ENCODE measurements at places on chromosomes 5 and 9.

- no peak for DNase-seq
These were observed 148.3 kb downstream of the GAPVD1 start for GRCh38 chr9:125409637-125410521.

GRCh38 chr5:149152317-149152746 is 11.0 kb downstream of the ABLIM3 start:
- DNase-seq: no peak

GRCh38 chr5:125198270-125198974 is 452.0 kb upstream of the ZNF608 start:
- DNase-seq: peak; percentile 59

- DNase-seq: no peak
These were observed 25.9 kb downstream of the BRINP1 start for GRCh38 chr9:119343059-119343990.

DNA sequence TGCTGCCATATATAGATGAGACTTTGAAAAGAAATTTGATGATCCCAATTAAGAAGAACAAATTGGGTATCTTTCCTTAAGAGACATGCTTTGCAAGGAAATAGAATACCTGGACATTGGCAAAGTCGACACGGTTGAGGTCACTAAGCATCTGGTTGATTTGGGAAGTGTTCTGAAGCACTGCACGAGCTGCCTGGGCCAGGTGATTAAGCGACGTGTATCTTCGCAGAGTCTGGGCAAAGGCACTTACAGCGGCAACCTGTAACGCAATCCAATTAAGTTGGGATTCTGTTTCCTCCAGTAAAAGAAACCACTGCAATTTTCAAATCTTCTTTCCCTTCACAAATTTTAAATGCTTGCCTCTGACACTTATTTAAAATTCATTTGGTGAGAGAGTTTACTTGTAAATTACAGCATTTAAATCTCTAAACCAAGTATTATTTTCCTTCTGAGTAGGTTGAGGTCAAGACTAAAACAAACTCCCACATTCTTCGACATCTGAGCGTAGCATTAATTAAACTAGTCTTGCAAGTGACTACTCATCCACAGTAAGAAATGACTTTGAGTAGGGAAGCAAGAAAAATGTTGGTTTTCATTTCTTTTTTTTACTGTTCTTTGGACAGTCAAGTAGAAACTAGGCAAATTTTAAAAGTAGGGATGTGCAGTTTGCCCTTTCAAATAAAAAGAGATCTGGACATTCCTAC is 262.8 kb downstream of the RFX3 start:
- DNase-seq: no peak

GRCh38 chr9:136175616-136176197 is 29.2 kb downstream of the LHX3 start:
- peak; percentile 68 for DNase-seq

DNA sequence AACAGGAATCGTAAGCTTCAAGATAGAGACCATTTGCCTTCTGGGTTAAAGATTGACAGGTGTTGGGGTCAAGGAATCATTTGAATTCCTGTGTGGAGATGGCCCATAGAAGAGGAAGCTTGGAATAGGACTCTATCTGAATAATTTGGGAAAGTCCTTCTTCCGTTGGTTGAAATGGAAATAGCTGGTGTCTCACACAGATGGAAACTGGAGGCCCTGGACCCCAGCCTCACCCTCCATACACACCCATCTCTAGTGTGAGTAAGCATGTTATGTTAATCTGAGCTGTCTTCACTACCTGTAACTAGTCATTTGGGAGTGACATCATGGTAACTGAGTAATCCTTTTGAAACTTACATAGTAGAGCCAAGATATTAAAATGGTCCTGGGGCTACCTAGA is 184.4 kb downstream of the CD180 start:
- DNase-seq: no peak

DNA sequence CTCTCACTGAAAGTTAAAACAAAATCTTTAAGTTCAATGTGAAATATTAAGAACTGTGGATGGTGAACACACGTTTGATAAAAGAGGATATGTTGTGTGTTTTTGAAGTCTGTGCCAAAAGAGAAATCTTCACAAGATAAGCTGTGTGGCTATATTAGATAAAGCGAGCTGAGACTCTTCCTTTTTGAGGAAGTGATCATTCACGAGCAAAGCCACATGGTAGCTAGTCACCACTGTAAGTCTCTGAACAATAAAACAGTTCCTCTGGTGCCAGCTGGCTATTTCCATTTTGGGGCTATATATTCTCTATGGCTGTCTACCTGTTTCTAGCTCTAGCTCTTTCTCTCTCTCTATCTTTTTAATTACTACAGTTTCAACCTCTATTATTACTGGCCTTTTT is 1849.2 kb upstream of the C9orf72 start:
- no peak for DNase-seq

GRCh38 chr5:143031781-143032580 is 261.8 kb downstream of the ARHGAP26 start:
- DNase-seq: peak; percentile 74

GRCh38 chr5:149317281-149318048 is 27.8 kb upstream of the GRPEL2 start:
- DNase-seq: peak; percentile 60

DNA sequence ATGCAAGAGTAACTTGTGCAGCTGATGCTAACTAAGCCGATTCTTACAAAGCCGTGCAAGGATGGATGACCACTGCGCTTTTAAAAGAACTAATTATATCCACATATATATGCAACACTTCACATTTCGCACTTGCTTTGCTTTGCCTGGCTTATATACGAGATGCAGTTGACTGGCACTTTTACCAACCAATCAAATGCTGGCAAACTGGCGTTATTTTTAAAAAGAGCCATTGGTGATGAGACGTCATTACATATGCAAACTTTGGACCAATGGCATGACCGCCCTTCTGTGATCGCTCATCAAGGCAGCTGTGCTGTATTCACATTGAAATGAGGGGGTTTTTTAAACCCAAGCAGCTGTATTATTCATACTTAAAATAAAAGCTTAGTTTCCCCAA is 1147.7 kb upstream of the WWC1 start:
- no peak for DNase-seq

- DNase-seq: no peak
These were observed 62.8 kb downstream of the TLE1 start for GRCh38 chr9:81626511-81626910.

DNA sequence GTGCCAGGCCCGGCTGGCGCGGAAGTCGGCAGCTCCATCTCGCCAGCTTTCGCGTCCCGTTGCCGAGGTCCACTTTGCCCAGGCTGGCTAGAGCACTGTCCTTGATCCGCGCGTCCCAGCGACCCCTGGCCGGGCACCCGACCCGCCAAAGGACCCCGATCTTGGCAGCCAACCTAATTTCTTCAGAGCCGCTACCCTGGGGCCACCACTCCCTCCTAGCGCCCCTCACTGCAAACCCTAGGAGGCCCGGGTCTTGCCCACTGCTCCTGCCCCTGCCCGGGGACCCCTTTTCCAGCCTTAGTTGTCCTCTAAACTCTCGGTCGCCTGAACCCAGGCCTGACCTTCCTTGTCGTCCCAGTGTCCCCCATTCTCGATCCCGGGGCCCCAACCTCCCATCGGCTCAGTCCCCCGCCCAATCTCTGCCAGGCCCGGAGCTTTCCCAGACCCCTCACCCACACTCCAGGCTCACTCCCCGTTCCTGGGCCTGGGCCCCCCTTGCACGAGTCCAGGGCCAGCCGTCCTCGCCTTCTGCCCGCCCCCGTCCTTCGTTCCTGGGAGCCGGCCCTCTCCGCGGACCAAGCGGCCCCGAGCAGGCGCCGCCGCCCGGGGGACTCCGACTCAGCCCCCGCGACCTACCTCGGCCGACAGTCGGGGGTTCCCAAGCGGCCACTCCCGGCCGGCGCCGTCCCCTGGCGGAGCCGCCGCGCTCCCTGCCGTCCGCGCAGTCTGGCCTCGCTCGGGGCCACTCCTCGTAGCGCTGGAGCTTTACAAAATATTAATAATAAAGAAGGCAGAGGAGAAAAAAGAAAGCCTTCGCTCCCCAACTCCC is 701 bp upstream of the LMX1B start:
- DNase-seq: no peak

DNA sequence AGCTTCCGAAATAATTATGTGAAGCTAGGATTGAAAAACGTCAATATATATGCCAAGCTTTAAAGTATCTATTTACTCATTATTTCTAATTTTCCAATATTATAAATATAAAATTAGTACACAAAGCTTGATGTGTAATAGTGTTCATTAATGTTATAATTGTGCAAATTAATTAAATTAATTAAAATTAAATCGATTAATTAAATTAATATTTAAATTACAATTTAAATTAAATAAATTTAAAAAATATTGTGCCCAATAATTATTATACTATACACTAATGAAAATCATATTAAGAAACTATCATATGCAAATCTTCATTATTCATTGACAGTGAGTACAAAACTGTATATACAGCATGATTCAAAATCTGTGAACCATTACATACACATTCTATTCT is 409.8 kb downstream of the FAM170A start:
- DNase-seq: no peak

DNA sequence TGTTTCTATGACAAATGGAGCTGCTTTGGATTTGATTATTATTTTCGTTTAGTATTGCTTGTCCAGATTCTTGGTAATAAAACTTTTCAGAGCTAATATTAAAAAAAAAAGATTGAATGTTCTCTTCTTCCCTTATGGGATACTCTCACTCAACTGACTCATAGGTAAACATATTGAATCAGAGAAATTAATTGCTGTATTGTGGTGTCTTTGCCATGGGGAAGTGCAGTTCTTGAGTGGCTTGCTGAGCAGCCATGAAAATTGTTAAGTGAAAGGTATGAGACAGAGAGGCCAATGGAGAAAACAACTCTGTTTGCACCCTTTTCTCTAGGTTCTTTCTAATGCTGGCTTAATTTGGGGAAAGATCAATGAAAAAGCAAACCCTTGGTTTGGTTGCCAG is 149.9 kb upstream of the HMHB1 start:
- DNase-seq: no peak

DNA sequence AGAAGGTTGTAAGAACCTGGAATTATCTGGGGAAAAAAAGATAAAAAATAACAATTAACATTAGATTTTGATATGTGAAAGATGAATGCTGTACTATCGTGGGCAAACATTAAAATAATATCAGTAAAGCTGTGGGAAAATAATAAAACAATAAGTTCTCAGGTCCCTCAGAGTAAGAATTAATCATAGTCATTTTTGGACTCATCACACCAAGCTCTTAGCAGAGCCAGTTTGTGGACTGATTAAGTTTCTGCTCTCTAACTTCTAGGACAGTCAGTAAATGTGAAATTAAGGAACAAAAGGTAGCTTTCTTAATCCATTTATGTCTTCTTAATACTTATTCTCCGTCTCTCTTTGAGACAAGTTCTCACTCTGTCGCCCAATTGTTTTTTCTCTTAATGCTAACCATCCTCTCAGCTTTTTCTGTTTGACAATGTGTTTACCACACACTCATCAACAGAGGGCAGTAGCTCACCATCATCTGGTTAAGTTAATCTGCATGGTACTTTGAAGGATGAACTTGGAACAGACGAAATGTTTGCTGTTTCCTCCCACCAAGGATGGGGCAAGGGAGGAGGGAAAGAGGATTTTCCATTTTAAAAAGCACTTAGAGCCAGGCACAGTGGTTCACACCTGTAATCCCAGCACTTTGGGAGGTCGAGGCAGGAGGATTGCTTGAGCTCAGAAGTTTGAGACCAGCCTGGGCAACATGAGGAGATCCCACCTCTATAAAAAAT is 5.3 kb upstream of the ACO1 start:
- DNase-seq: peak; percentile 60

- no peak for DNase-seq
These were observed 59.8 kb downstream of the PTCD2 start for GRCh38 chr5:72379936-72380335.

DNA sequence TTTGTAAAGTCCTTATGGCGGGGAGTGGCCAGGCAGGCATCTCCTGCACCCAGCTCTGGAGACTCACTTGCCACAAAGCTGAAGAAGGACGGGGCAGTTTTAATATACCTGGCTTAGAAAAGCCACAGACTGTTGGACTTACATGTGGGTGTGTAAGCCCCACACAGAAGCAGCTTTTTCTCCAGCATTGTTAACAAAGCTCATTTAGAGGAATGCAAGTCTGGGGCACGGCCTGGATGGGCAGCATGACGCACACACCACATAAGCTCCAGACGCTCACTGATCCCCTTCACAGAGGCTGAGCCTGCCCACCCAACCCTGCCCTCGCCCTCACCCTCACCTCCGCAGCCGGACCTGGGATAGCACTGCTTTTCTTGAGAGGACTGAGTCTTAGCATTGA is 58.0 kb upstream of the PDE8B start:
- DNase-seq: no peak

DNA sequence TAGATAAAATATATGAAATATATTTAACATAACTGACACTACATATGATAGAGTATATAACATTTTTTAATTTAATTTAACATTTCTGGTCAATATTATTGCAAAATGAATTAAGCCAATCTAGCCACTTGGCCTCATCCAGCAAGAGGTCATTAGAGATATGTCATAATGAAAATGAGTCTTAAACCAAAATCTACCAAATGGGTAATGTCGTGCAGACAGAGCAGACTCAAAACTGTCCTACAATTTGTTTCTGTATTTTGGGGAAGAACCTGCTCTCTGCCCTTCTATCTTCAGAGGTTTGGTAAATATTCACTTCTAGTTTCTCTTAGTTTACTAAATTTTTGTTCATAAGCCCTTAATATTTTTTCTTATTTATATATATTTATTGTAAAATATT is 61.4 kb downstream of the ARHGEF28 start:
- DNase-seq: no peak

DNA sequence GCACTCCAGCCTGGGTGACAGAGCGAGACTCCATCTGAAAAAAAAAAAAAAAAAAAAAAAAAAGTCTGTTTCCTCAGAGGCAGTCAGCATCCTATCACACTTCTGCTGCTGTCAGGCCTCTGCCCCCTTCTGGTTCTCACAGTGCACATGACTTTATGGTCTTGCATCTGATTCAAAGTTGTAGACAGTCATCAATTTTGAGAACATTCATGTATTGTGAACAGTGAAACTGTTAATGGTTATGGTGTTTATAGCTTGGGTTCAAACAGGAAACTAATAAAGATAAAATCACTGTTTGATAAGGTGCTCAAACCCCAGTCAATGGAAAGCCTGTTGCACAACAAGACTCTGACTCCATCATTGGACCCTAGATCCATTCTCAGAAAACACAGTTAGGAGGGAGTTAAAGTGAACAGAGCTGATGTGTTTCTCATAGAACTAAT is 61.4 kb downstream of the FOXD1 start:
- DNase-seq: no peak

- DNase-seq: no peak
These were observed 9.5 kb downstream of the MTRR start for GRCh38 chr5:7878381-7878873.

- no peak for DNase-seq
These were observed 110.1 kb downstream of the WNK2 start for GRCh38 chr9:93294011-93294410.
